Substantia nigra (tissue), 51 donors: ENCODE measurements at places on chromosomes 2 and 18.

- DNase-seq: no peak
Measured at GRCh38 chr2:65372619-65373018, 59.8 kb downstream of the SPRED2 start.

DNA sequence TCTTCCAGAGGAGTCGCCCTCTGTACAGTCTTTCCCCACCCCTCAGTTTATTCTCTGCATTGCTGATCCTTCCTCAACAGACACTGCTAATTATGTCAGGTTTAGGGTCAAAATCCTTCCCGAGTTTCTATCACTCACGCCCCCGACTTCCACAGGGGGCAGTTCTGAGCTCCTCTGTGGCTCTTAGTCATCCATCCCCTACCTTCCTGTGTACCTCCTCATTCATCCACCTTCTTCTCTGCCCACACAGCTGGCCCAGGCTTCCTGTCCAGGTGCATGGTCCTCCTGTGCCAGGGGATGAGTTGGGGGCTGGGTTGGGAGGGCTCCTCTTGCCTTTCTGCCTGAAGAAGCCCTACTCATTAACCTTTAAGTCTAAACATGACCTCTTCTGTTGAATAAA lies 202.9 kb downstream of the ARL4C start:
- DNase-seq: no peak

DNA sequence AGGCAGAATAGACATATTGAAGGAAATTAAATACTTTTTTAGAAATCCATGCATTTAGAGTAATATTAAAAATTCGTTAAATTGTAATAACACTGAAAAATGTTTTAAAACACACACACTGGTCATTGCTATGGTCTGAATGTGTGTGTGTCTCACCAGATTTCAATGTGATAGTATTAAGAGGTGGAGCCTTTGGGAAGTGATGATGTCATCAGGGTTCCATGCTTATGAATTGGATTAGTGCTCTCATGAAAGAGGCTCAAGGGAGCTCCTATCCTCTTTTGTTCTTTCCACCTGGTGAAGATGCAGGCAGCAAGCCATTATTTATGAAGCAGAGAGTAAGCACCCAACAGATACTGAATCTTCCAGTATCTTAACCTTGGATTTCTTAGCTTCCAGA lies 441.8 kb downstream of the CDH2 start:
- no peak for DNase-seq

DNA sequence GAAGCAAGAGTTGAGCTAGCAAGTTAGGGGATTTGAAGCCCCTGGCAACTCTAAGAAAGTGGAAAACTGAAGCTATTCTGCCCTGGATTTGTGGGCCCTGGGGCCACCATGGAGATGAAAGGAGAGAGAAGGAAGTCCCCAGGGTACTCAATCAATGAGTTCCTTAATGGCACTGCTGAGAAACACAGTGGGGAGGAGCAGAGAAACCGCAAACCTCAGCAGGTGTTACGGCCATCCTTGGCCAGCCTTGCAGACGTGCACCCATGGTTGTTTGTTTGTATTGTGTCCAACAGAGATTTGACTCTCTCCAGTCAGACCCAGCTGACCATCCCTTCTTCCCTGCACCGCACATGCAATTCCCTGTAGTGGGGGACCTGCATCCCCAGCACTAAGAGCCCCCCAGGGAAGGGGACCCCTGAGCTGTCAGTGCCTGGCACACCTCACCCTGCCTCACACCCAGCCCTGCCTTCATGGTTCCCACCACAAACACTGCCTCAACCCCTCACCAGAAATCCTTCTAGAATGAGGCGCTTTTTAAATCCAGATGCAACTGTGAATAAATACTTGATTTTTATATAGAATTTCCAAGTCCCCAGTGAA lies 255.3 kb downstream of the SH3BP4 start:
- no peak for DNase-seq

DNA sequence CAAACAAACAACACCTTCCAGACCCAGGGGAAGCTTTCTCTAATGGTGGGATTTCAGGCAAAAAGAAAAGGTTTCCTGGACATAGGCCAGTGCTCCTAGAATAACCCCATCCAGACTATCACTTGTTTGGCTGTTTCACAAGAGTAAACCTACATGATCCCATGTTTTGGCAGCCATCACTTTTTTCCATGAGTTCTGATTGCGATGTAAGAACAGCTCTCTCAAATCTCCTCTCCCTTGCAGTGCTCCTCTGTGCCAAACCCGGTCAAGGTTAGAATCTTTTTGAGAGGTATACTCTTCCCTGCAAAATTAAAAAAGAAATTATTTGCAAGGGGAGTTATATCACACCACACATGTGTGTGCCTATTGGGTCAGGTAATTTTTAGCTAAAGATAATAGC lies 11.9 kb downstream of the GRP start:
- DNase-seq: no peak

DNA sequence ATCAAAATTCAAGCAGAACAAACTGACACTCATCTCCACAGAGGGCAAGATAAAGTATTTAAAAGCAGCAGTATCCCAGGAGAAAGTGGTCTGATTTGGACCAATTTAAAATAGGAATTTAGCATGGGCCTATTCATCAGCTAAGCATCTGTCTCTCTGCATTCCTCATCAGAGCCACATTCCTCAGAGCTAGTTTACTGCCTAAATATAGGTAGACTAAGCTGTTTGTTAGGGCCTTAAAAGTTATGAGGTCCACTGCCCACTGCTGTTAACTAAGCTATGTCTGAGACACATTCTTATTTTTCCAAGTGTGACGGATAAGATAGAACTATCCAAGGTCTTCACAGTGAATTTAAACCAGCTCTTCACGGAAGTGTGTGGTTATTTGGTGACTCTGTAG lies 17.6 kb downstream of the NEB start:
- no peak for DNase-seq

DNA sequence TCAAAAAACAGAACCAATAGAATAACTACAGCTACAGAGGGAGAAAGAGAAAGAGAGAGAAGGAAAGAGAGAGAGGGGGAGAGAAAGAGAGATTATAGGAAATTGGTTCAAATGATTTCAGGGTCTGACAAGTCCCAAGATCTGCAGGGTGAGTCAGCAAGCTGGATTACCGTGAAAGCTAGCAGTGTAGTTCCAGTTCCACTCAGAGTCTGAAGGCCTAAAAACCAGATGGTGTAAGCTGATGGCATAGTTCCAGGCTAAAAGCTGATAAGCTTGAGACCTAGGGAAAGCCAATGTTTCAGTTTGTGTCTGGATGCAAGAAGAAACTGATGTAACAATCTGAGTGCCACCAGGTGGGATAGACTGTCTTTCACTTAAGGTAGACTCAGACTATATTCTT lies 397.7 kb downstream of the TRIB2 start:
- no peak for DNase-seq

DNA sequence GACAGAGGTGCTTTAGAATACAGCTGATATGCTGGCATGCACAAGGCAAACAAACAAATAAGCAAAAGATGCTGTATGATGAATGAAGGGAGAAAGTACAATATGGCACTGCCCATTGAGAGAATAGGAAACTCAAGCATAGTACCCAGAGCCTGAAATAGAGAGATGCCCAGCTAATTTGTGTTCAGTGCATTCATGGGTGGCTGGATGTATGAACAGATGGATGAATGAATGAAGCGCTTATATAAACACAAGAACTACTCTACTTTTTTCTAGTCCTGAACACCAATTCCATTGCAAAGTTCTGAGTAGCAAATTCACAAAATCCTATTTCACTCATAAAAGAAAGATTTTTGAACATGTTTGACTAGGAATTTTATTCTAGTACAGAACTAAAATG lies 756.3 kb downstream of the SATB2 start:
- DNase-seq: no peak

DNA sequence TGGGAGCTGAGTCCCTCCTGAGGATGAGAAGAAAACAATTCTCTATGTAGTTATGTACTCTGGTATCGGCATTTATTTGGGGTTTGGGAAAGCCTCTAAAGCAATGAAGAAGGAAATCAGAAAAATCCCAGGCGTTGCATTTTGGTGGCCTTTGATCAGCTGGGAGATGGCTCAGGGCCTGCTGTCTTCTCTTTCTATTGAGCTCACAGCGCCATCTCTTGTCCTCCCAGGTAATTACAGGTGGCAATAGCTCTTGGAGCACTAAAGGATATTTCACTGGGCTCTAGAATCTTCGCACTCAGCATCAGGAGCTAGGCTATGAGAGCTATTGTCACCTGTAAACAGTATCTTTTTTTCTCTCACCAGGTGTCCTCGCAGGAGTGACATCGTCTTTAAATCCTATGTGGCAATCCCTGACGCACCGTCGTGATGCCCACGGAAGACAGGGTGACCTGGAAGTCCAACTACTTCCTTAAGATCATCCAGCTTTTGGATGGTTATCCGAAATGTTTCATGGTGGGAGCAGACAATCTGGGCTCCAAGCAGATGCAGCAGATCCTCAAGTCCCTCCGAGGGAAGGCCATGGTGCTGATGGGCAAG lies 76.1 kb upstream of the PMAIP1 start:
- DNase-seq: peak; percentile 38

DNA sequence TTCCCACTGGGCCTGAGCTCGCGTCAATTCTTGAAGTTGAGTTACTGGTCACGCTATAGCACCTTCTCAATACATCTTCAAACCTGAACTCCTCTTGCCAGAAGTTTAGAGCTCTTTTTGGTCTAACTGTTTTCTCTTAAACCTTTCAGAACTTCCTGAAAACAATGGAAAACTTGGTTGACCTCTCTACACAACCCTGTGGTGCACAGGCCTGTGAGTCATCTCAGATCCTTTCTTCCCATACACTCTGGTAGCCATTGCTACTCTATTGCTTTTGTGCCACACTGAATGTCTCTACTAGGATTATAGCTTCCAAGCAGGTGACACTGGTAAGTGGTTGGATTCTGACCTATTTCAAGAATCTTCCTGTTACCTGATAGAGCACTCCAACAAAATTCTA lies 321.5 kb upstream of the FSIP2 start:
- DNase-seq: no peak

- DNase-seq: no peak
Measured at GRCh38 chr18:51135795-51136194, 61.7 kb downstream of the MEX3C start.

GRCh38 chr2:154422251-154422650 lies 276.2 kb upstream of the KCNJ3 start:
- no peak for DNase-seq

DNA sequence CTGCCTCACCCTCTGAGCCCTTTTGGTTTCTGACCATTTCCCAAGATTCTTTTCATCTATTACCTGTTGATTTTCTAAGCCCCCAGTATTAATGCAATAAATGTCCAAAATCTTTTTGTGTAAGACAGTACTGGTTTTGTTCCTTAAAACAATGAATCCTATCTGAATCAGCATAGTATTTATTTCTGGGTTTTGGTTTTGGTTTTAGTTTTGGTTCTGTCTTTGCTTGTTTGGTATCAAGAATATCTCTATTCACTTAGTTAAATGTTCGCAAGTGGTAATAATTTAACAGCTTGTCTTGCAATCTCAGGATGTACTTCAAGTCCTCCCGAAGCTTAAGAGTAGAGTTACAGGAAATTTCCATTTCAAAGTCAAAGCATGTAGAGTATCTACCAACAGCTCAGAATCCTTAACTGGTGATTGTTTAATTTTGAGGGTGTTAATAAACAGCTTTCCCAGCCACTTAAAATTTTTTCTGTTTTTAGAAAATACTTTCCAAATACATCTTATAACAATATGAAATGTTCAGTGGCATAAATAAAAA lies 67.7 kb upstream of the NEDD4L start:
- DNase-seq: no peak

- peak; percentile 85 for DNase-seq
Measured at GRCh38 chr2:241315879-241316631, at the start of gene SEPTIN2. Gene SEPTIN2, plus strand, starts transcription at chr2:241315925. Its CDS starts 8,308 bp downstream, at chr2:241324233.

DNA sequence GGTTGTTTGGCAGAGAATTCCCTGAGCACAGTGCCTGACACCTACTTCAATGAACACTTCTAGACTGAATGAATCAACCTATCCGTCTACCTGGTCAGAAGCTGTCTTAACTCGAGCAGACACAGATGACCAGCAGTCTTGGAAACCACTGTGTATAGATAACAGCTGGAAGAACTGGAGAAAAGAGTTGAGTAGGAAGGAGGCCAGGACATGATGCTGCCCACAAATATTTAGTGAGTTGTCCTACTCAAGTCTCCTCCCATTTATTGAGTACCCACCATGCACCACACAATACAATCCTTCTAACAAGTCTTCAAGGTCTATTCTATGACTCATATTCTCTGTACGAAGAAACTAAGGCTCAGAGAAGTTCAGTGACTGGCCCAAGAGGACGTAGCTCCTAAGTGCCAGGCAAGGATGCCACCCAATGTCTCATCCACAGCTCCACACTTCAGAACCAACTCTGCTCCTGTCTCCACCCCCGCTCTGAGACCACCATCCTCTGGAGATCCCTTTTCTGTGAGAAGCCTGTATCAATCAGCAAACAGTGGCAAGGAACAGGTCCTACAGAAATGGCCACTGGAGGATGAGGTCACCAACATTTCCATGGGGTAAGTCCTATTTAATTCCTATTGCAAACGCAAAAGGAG lies 62.2 kb downstream of the GALNT14 start:
- no peak for DNase-seq

DNA sequence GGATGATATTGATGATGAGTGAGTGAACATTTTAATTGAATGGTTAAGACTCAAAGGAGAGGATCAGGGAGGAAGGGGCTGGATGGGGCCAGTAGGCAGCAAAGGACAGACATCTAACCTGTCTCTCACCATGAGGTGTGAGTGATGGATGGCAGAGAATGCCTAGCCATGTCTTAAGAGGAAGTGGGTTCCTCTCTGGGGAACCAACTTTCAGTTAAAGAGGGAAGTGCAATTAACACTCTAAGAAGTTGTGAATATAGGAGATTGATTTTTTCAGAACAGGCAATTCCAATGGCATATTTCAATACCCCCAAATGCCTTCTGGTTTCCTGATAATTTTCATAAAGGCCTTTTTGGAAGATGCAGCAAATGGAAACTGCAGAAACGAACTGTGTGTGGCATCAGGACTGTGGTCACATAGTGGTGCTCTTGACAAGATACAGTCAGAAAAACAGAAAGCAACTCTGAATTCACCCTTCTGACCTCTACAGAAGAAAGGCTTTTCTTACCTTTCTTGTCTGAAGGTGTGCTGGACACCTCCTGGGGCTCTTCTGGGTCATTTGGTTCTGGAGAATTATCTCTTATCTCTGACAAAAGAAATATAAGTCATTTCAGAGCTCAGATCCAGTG lies 10.2 kb downstream of the SP110 start:
- no peak for DNase-seq

- no peak for DNase-seq
Measured at GRCh38 chr2:8858264-8858663, 20.9 kb upstream of the KIDINS220 start.

- no peak for DNase-seq
Measured at GRCh38 chr2:106161341-106161740, 32.8 kb downstream of the UXS1 start.
